ENCODE measurements at places on chromosomes 3 and 15.

- DNase-seq, result no peak
Measured at GRCh38 chr3:175378348-175378747, 519.2 kb downstream of the NAALADL2 start.

GRCh38 chr3:124701687-124702086, 28.6 kb upstream of the UMPS start:
- peak; percentile 63 for DNase-seq

GRCh38 chr3:102174312-102174712, 260.5 kb upstream of the ZPLD1 start:
- DNase-seq, result no peak

DNA sequence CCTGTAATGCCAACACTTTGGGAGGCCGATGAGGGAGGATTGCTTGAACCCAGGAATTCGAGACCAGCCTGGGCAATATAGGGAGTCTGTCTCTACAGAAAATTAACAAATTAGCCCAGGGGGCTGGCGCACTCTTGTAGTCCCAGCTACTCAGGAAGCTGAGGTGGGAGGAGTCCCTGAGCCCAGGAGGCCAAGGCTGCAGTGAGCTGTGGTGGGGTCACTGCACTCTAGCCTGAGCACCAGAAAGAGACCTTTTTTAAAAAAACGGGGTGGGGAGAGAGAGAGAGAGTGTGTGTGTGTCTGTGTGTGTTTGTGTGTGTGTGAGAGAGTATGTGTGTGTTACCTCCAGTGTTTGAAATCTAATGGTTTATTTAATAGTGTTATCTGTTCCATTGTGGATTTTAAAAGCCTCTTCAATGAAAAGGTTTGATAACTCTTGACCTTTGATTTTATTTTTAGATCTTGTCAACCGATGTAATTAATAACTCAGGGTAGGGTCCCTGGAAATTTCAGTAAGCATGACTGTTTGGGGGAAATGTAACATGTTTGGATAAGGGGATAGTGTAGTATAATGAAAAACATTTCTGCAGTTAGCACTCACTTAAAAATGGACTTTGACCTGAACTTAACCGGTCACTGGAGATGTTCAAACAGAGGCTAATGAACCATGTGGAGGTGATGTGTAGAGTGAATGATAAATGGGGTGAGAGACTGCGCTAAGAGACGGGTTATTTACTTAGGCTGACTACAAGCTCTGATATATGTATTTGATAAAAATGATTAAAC, 29.7 kb downstream of the LRCH3 start:
- no peak for DNase-seq

GRCh38 chr15:58506783-58507668, 75.2 kb downstream of the LIPC start:
- no peak for DNase-seq

DNA sequence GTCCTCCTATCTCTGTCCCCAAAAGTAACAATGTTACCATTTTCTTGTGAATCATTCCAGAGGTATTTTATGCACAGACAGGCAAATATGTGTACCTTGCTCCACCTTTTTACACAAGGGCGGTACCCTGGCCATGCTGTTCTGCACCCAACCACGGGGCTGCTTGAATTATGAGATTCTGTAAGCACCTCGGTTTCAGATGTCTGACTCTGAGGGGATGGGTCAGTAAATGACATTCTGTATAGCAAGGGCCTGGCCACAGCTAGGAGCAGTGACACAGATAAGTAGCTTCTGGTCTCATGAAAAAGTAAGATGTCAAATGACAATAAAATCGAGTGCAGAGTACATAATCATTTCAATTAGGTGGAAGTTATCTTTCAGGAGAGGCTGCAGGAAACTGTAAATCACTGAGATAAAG, 30.4 kb upstream of the FLNB start:
- no peak for DNase-seq

DNA sequence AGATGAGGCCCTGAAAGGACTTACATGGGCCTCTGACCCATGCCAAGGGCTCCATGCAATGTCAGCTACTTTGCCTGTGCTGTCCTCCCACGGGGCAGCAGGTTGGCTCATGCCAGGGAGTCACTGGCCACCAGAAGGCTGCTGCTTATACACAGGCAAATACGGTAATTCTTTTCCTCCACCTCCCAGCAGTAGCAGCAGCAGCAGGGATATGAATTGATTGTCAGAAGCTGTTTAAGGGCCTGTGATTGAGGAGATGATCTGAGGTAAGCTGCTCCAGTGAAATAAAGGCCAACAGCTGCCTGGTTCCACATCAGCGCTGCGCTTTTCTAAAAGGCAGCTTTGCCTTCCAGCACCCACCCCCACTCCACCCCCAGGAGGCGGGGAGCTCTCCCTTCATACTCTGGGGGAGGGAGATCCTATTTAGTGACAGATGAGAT, 250.5 kb downstream of the SHQ1 start:
- no peak for DNase-seq

DNA sequence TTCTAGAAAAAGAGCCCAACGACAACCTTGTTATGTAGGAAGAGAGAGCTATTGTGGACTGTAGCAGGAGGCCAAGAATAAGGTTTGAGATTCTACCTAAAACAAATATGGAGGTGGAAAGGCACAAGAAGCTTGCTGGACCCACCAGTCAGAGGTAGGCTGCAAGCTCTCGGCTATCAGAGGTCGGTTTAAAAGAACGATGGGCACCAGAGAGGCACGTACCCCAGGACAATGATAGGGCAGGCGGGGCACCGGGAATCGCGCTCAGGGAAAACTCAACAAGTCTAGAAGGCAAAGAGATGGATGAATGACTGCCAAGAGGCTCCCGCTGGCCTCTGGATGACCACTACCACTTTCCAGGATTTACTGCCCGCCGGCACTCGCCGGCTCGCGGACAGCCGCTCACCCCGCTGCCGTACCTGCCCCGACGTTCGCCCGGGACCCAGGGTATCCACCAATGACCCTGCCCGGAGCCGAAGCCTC, 1.1 kb downstream of the HDGFL3 start:
- DNase-seq, result no peak

GRCh38 chr3:18194431-18194830, 230.7 kb downstream of the SATB1 start:
- no peak for DNase-seq

- DNase-seq, result no peak
Measured at GRCh38 chr3:46565077-46565476, 1.0 kb downstream of the LRRC2 start.

DNA sequence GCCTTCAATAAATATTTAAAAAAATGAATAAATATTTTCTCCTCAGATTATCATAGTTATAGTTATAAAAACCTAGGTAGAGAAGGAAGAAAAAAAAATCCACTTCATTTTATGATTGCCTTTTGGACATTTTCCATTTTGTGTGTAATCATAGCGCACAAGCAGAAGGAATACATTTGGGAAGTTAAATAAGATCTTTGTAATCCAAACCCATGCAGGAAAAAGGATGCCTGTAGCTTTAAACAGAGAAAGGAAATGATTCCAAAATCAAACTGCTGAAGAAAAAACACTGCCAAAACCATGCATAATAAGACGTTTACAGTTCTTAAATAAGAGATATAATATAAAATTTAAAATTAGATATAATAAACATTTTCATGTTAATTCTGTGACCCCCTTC, 7.4 kb upstream of the CCDC54 start:
- no peak for DNase-seq
